Mucosa of descending colon (tissue), 3 donors: ENCODE measurements at places on chromosomes 6 and 20. TPM values are rescaled to one million over a fixed set of nuclear protein-coding genes. Genes with fewer than 3 reads are reported as not detected.

DNA sequence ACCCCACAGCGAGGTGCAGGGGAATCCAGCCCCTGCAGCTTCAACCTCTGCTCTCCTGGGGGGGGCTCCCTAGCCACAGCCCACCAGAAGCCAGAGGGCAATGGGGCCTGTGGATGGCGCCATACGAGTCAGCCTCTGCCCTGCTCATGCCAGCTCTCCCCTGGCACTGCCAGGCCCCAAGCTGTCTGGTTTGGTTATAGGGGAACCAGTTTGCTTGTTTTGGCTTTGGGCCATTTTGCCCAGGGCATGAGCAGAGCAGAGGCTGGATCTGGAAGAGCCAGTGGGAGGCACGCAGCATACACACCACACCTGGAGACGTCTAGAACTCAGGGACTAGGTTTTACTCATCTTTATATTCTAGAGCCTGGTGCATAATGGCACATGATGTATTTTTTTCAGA, 66.7 kb upstream of the SLC22A16 start:
- DNase-seq, result no peak

DNA sequence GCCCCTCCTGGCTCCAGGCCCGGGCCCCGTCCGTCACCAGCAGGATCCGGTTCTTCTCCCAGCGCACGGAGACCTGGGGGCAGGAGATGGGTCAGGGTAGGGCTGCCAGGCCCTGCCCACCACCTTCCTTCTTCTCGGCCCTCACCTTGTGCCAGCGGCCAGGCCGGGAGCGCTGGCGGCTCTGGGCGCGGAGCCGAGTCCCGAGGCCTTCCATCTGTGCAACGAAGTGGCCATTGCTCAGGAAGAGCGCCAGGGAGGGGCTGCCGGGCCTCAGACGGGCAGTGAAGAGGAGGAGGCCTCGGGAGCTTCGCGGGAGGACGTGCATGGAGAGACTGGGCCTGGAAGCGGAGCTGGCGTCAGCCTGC, 7.9 kb downstream of the ADRM1 start:
- no peak for DNase-seq

GRCh38 chr6:127914240-127914639, 13.4 kb upstream of the THEMIS start:
- no peak for DNase-seq

DNA sequence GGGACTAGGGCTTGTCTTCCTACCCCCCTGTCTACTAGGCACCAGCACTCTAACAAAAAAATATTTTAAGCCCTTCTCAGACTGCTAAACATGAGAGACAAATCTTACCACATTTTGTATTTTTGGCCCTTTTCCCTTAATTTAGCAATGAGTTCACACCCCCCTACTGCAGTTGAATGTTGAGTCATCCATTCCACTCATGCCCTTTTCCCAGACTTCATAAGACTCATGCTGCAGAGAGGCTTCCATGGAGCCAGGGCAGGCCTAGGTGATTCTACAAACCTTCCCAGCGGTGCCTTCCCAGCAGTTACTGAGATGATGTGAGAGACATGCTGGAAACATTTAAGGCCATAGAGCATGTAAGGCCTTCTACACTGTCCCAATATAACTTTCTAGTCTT, 53.9 kb downstream of the PXDC1 start:
- DNase-seq, result no peak

DNA sequence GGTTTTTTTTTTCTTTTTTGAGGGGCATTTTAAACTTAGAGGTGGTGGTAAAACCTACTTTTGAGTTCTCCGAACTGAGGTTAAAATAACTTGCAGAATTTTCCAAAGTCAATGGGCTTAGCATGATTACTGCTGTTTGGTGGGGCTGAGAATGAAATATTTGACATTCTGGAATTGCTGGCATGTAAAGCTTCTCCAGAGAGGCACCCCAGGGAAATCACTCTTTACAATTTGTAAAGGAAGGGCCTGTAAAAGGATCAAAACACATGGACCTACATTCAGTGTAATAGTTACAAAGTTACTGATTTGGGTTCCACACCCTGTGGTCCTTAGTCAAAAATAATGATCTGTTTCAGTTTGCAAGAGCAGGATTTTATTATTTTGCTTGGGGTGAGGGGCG, 5.5 kb downstream of the FAM217B start:
- no peak for DNase-seq

- no peak for DNase-seq
Measured at GRCh38 chr6:106249658-106250057, 75.9 kb downstream of the ATG5 start.

GRCh38 chr6:56692523-56693245, 50.0 kb upstream of the DST start:
- no peak for DNase-seq

- DNase-seq, result no peak
Measured at GRCh38 chr6:56766806-56767178, 124.1 kb upstream of the DST start.

DNA sequence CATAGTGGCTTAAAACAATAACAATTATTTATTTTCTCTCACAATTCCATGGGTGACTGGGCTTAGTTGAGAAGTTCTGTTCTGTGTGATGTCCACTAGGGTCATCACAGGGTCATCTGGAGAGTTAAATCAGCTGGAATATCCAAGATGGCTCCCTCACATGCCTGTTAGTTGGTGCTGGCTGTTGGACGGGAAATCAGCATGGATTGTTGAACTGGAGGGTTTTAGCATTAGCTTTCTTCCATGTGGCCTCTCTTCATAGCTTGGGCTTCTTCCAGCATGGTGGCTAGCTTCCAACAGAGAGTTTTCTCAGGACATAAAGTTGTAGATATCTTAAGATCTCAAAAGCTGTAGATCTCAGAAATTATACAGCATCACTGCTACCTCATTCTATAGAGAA, 19.6 kb downstream of the MARCKS start:
- DNase-seq, result no peak

DNA sequence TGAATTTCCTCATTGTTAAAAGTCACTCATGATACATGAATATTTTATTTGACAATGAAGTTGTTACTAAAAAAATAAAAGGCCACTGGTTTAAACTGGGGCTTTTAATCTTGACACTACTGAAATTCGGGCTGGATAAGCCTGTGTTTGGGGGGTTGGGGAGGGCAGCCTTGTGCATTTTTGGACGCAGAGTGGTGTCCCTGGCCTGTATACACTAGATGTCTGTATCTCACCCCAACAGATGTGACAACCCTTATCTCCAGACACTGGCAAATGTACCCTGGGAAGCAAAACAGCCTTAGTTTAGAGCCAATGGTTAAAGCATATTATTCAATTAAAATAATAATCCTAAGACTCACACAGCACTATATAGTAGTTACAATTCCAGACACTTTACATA, 24.8 kb downstream of the MAN1A1 start:
- DNase-seq, result no peak

DNA sequence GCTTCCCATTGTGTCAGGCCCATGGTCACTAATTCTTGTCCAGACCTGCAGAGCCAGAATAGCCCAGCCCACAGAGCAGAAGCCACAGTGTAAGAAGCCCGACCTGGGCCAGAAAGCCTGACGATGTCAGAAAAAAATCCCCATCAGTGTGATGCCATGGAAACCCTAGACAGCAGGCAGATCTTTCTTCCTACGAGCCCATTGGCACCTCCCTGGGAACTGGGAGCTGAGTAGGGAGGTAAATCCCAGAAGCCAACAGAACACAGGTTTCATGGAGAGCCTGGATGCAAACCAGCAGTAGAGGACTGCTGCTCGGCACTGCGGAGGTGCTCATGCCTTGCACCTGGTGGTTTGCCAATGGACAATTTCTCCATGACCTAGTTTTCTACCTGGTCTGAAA, 82.2 kb upstream of the SLC22A16 start:
- no peak for DNase-seq

DNA sequence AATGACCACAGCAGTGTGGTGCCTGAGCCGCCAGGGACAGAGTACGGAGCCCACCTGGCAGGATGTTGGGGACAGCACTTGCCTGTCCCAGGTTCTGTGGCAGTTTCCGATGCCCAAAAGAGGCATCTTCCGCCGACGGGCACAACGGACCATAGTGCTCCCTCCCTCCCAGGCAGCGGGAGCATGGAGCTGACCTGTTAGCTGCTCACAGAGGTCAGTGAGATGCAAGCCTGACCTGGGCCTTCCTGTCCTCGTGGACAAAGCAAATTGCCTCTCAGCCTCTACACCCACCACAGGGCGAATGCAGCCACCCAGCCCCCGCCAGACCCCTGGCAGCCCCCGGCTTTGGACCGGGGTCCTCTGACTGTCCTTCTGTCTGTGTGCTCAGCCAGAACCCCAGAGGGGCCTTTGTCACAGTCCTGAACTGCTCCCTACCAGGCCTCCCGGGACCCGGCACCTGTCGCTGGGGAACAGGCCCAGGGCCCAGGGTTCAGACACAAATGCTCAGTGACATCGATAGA, 16.2 kb upstream of the FRMD1 start:
- no peak for DNase-seq

GRCh38 chr20:32638848-32639247, 34.9 kb downstream of the C20orf203 start:
- DNase-seq, result no peak

The MRAP2 gene
- 6.3 TPM for total RNA-seq
